ENCODE measurements at places on chromosomes 11 and 22.

- no peak for DNase-seq
Observed at GRCh38 chr11:118366287-118366686, 6.9 kb downstream of the UBE4A start.

DNA sequence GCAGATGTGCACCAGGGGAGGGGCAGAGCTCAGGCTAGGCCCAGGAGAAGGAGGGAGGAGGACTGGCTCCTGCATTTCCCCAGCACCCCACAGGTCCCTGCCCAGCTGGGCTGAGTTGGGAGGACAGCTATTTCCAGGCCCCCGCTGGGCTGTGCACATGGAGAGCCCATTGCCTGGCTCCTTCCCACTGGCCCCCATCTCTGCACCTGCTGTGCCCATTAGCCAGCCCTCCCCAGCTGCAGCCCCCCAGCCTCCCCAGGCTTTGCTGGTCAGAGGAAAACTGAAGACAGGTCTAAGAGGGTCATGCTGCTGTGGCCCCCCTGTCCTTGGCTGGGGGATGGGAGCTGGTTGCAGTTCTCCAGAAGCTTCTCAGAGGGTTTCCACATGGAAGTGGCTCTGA is 81.8 kb upstream of the SHANK2 start:
- no peak for DNase-seq

GRCh38 chr11:65945430-65945911 is at the start of gene TSGA10IP:
Gene TSGA10IP (plus strand): TSS chr11:65945480. CDS start chr11:65945676, 196 bp downstream.
- DNase-seq, result no peak

DNA sequence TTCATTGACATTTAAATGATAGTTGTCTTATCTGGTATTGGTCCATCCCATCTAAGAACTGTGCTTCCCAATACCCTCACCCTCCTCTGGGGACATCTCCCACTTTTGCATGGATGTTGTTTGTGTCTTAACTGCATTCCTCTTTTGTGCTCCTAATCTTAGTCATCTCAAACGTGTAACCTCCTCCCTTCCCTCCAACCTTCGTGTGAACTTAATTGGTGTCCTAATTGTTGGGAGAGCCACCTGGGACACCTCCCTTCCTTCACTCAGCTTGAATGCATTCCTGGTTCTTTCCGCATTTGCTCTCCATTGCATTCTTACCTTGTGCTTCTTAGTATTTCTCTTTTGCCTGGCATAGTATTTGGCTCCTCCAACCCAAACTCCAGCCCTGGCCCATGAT is 9.8 kb upstream of the ELMOD1 start:
- no peak for DNase-seq

GRCh38 chr22:37912171-37912570 is 6.1 kb downstream of the MICALL1 start:
- DNase-seq, result no peak

Measured in GM10248 (cell line).